ENCODE measurements at places on chromosomes 2 and 18.
A peak's percentile ranks its signal among the peaks of the same experiment; 100 is the strongest.

DNA sequence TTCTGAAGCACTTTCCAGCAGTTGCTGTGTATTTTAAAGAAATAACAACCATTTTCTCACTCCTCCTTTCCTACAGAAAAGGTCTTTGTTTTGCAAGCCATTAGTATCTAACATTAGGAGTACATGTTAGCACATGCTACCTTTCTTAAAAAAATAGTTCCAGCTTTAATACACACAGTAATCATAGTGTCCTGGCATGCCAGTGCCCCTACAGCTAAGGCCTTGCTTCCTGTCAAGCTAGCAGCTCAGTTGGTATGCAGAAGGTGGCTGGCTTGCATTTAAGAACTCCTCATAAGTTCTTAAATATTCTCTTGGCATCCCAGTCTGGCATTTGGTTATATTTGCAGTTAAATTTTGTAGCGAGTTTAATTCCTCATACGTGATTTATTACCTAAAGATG is 141.3 kb upstream of the IL1R2 start:
- no peak for DNase-seq

DNA sequence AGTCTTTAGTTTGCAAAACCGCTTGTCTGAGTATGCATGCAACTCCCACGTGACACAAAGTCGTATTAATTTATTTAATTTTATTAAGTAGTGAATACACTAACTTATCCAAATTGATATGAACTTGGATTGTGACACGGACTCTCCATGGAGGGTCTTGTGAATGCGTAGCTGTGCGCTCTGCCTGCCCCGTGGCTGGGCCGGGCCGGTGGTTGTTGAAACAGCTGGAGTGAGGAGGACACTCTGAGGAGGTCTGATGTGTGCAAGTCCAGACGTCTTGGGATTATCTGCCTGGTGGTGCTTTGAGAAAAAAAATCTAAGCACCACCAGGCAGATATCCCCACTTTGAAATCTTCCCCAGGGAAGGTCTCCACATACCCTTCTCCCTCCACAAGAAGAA is 41.0 kb upstream of the RBM44 start:
- DNase-seq = no peak

GRCh38 chr2:135473567-135473966 is 57.5 kb downstream of the ZRANB3 start:
- peak; percentile 16 for DNase-seq

GRCh38 chr18:28143725-28144124 is 33.2 kb downstream of the CDH2 start:
- no peak for DNase-seq

GRCh38 chr2:240997856-240998705 is at the start of gene SNED1:
SNED1 (plus strand) TSS chr2:240998618; CDS start chr2:240998838, 220 bp downstream.
- DNase-seq = peak; percentile 66

- DNase-seq = no peak
Observed at GRCh38 chr2:204315236-204315662, 230.0 kb upstream of the PARD3B start.

DNA sequence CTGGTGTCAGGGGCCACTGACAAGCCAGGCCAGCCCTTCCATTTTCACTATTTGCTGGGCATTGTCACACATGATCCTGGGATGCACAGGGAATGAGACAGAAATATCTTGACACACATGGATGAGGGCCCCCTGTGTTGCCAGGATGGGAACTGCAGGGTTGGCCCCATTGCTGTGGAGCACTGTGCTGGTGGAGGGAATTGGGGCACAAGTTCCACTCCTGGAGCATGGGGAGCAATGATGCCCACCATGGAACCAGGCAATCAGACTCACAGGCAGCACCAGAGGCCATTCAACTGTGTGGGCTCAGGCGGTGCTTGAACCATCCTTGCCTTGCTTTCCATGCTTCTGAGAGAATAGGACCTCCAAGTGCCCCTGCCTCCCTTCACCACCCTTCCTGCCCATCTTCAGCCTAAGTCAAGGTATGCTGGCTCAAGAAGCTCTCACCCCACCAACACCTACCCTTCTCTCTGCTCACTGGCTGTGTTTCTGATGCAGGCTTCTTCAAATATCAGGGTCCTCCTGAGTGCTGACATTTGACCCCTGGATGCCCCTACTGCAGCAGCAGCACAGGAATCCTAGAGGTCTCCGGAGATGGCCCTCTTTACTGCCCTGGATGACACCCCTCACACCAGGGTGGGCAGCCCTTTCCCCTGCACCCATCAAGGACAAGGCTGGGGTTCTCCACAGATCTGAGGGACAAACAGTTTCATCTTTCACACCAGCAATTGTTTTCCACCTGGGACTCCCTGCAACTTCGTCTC is 11.0 kb downstream of the ADRA2B start:
- no peak for DNase-seq

GRCh38 chr2:156436497-156437085 is 412 bp downstream of the GPD2 start:
- no peak for DNase-seq

DNA sequence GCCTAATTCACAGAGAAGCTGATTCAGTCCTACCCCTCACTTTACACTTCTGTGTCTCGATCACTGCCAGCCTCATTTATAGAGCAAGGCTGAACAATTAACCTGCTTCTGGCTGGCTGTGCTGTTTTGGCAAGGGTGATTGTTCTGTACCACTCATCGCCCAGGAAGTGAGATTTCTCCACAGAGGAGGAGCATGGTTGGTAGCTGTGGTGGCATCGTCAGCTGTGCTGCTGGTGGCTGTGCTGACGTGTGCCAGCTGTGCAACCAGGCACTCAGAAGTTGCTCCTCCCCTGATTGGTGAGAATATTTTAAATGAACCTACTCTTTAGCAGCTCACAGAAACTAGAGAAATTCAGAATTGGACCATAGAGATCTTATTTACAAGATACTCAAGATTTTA is 158.3 kb downstream of the EML6 start:
- DNase-seq = no peak

DNA sequence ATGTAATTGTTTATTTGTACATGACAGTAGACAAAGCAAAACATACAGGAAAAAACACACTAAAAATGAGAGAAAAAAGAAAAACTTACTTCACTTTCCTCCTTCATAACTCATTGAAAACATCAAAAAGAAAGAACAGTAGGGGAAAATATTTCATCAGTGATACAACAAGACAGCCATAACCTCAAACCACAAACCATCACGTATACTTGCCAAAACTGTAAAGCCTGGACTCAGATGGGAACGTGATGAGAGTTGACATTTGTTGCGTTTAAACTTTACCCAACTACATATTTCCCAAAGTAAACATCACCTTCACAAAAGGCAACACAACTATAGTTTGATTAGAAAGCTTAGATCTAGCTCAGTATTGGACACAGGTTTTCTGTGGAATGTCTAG is 278.2 kb upstream of the COL3A1 start:
- peak; percentile 77 for DNase-seq

GRCh38 chr2:219430633-219431615 is 3.7 kb upstream of the SPEG start:
- no peak for DNase-seq

GRCh38 chr2:234165421-234165820 is 114.9 kb downstream of the SPP2 start:
- DNase-seq = peak; percentile 91

DNA sequence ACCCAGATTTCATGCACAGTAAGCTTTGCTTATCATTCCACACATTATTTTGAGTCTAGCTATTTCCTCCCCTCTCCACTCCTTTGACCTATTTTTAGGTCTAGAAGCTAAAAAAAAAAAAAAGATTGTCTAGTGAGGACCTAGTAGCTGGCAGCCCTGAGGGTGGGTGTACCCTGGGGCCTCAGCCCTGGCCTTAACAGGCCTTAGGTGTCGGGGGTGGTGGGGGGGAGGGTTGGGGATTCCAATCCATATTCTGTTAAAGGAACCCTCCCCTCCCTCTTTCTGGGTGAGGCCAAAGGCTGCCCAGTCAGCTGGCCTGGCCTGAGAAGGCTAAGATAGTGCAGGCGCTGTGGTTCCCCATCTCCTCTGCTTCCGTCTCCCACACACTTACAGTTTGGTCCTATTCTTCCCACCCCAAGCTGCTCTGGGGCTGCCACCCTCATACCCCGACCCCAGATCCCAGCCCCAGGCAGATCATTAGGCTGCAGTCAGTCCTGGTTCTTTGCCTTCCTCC is 65.5 kb upstream of the HK2 start:
- DNase-seq = no peak

GRCh38 chr2:202871300-202872141 is at the start of gene ICA1L:
ICA1L (minus strand) TSS chr2:202871766; CDS start chr2:202829009, 42,757 bp downstream.
- DNase-seq = peak; percentile 41

DNA sequence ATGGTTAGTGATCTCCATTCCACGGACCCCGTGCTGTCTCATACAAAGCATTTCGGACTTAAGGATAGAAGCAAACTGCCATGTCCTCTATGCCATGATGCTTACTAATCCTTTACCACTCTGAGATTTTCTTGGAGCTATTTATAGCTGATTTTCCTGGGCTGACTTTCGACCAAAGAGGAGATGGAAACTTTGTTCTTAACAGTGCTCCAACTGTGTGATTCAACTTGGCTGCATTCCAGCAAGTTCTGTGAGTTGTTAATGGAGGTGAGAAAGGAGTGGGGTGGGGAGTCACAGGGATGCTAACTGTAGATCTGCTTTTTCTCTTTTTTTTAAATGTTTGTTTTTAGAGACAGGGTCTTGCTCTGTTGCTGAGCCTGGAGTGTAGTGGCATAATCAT is 45.5 kb upstream of the MSH2 start:
- DNase-seq = peak; percentile 63

DNA sequence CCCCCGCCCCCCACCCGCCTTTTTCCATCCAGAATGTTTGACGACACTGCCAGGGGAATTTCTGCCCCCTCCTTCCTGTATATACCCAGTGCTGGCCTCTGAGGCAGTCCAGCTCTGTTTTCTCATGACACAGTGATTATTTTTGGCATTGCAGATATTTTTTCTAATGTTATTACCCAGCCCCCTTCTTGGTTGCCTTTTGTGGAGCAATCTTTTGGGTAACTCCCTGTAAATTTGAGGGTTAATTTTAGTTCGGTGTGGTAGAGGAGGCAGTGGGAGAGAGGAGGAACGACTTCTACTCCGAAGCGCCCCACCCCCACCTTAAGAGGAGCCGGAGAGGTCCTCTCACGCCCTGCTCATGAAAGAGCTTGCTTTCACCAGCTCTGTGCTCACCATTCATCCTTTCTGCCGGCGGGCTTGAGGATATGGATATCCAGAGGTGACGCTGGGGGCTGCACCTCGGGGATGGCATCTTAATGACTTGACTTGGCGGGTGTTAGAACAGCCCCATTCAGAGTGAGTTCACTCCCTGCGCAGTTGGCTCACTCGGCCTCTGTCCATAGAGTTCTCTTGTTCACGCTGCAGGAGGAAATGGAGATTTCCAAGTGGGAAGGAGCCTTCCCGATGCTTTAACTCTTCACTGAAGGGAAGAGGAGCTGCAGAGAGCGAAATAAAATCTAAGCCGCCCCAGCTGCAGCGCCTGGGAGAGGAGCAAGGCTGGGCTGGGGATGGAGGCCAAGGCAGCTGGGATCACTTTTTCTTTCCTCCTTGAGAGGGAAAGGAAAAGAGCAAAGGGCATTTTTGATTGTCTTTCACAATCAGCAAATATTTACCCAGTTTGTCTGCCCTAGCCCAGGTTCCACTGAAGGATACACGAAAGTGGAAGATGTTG is 38.4 kb downstream of the EPAS1 start:
- peak; percentile 81 for DNase-seq

- no peak for DNase-seq
Observed at GRCh38 chr18:74063557-74063956, 84.1 kb downstream of the FBXO15 start.

- DNase-seq = no peak
Observed at GRCh38 chr18:7157760-7158159, 40.2 kb upstream of the LAMA1 start.

All from brain microvascular endothelial cell (primary cell).